ENCODE measurements at places on chromosomes 5 and 9.

- DNase-seq, result peak; percentile 40
These were observed 232.8 kb downstream of the TLE1 start for GRCh38 chr9:81456431-81457006.

DNA sequence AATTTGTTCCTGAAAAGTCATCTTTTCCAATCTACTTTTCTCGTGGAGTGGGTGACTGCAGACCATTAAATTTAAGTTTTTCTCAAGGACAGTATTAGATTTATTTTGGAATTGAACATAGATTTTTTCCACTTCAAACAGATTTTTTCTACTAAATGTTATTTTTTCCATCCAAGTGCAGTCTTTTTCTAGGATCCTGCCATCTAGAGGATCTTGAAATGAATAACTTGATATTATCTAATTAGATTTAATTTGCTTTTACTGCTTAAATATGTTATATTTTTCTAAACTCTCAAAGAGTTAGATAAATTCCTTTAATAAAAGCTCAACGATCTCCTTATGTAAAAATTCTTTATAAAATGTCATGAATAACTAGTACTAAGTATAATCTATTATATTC lies 136.9 kb upstream of the PRR16 start:
- DNase-seq, result no peak

GRCh38 chr9:107699231-107699630 lies 209.7 kb upstream of the KLF4 start:
- no peak for DNase-seq

DNA sequence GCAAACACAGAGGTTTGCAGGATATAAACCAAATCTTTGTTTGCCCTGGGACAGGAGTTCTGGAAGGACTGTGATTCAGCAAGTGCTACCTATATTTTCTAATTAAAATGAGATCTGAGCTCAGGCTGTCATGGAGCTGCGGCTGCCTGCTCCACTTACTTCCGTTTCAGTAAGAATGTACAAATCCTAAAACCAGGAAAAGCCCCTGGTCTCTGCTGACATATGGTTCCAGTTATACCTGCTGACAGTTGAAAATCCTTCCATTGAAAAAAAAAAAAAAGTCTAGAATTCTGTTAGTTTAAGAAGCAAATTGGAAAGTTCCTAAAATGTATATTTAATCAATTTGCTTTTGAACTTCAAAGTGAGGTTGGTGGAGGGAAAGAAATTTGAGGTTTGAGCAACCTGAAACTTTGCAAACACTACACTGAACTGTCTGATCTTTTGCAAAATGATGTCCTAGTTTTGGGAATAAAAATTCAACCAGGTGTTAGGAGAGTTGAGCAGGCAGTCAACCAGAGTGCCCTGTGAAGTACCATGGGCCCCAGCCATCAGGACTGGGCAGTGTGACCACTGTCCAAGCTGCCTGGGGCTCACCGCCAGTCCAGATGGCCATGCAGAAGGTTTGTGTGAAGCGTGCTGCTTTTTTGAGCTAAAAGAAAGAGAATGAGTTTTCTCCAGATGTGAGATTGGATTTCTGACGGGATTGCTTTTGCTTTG lies 50.6 kb downstream of the SHB start:
- DNase-seq, result no peak

GRCh38 chr5:109868737-109869136 lies 179.0 kb downstream of the MAN2A1 start:
- no peak for DNase-seq

DNA sequence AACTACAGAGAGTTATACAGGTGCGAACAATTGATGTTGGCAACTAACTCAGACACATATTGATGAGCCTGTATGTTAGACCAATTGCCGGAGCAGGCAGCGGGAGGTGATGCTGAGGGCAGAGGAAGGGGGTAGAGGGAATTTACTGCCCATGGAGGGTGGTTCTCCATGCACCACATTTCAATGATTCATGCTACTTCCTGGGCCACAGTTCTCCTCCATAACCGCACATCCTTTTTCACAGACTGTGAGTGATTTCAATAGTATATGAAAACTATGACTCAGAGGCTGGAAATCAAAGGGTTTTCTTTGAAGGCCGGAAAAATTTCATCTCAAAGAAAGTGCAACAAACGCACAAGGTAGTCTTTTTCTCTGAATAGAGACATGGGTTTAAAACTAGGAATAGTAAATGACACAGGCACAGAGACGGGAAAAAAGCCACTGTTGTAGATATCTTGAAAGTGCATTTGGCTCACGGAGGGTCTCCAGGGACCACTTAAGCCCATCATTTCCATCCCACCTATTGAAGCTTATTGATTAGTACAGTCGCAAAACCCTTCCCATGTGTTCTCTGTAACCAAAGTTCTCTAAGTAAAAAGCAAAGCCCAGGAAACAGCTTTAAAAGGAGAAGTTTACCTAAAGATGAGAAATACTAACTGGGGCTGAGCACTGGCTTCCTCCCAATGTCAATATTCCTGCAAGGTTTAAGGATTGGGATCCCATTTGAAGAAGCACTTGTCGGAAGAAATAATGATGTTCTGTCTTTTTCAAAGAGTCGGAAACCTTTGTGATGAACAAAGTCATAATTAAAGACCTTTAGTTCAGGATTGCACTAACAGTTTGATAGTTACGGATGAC lies 28.0 kb upstream of the ADAM19 start:
- DNase-seq, result peak; percentile 57

DNA sequence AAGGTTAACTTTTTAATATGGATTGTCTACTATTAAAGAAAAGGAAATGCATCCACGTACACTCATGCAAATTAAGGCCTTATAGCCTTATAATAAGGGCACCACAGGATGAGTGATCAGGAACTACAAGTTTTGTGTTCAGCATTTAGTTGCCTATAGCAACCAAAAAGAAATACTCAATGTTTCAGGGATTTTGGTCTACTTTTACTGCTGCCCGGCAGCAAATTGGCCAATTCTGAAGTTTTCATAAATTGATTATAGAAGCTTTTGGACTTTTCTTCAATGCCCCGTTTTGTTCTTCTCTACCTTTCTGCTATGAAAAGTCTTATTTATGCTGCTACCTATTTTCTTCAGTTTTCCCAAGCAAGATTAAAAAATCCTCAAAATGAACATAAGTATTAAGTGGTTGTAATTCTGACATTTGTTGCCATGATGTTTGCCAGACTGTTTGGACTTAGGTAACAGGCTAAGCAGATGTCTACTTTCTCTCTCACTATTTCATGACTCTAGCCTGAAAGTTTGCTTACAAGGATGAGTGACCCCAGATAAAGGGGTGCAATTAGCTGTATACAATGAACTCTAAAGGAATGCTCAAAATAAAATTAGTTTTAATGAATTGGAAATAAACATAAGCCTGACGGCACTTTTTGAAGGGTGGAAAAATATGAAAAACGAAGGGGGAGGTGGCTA lies 391.5 kb upstream of the DAB2 start:
- no peak for DNase-seq

GRCh38 chr9:115121181-115121580 lies 3.2 kb upstream of the TNC start:
- no peak for DNase-seq

GRCh38 chr5:141691867-141692532 lies 10.0 kb upstream of the ARAP3 start:
- DNase-seq, result peak; percentile 84

GRCh38 chr5:166551384-166551783 lies 1740.1 kb upstream of the WWC1 start:
- DNase-seq, result no peak

DNA sequence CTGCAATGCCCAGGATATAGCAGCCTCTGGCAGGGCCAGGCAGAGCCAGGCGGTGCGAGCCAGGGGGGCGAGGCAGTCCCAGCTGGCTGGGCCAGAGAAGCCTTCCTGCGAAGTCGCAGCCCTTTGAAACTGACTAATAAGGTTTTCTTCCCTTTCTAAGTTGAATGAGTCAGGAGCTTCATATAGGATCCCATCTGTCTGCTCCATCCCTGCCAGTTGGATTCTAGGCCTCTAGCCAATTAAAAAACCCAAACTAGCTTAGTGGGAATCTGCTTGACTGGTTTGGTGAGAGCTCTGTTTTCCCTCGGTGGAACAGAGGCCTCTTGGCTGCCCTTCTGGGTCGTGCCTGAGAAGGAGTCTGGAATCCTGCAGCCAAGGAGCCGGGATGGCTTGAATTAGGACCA lies 70.1 kb upstream of the RAPGEF1 start:
- DNase-seq, result peak; percentile 37

DNA sequence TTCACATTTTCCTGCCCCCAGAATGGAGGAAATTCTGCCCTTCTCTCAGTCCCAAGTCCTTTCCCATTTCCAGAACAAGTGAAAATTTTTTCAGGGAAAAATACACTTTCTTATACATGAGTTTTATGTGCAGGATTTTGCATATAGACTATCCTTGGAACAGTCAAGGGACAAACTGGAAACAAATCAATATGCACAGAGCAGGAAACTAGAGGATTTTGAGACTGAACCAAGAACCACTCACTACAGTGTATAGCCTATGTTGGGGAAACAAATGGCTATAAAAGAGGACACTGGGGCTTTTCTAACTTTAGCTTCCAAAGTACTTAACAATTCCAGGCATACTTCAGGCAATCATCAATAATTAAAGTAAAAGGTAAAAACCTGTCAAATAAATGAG lies 1036.1 kb upstream of the ARRDC3 start:
- DNase-seq, result no peak

DNA sequence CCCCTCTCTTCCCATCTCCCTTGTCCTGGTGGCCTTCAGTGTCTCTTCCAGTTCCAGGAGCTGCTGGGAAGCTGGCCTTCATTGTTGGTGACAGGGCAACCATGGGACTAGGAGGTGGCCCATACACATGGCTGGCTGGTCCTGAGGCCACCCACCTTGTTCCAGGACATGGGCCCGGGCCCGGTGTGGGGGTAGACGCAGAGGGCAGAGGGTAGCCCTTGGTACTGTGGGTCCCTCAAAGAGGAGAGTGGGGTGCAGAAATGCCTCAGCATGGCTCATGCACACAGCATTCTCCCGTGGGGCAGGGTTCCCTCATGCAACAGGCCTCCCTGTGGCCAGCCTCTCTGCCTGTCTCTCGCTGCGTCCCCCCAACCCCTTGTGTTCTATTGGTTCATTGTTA lies 20.8 kb downstream of the SLC6A7 start:
- no peak for DNase-seq

DNA sequence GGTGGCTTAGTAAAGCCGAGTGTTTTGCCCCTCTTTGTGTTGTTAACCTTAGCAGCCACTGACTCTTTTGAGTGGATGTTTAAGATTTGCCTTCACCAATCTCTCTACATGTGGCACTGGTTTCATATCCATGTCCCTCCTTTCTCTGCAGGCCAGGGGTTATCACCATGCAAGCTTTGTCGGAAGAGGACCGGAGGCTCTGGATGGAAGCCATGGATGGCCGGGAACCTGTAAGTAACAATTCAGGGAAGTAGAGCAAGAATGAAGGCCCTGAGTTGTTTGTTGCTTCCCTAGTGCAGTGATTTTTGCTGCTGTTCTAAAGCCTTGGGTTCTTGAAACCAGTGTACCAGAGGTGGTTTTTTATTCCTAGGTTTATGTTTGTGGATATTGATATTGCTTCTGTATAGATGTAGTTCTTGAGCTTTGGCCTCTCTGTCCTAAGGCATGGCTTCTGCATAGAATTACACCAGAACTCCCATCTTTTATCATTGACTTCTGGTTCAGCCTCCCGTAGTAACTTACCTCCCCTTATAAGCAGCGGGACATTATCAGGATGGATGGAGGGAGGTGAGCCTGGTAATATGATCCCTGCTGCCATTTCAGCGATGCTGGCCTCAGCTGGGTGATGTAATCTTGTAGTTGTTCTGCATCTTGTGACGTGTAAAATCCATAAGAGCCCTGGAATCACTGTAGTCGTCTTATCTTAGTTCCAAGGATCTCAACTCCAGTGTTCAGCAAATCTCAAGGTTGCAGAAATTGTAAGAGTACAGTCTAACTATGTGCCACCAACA lies 161.9 kb downstream of the ARHGAP26 start:
- DNase-seq, result no peak

DNA sequence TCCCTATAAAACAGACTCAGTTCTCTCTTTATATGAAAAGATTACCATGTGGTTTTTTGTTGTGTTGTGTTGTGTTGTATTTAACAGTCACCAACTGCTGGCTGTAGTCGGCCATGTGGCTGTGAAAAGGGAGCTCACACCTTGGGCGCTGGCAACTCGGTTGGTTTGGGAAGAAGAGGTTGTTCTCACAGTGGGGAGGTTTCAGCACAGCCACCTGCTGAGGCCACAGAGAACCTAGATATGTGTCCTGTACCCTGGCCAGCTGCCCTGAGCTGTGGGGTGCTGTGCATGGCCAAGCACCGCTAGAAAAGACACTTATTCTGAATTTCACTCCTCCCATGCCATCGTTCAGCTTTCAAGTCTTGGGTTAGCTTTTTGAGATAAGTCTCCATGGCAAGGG lies 58.8 kb downstream of the SYK start:
- no peak for DNase-seq

DNA sequence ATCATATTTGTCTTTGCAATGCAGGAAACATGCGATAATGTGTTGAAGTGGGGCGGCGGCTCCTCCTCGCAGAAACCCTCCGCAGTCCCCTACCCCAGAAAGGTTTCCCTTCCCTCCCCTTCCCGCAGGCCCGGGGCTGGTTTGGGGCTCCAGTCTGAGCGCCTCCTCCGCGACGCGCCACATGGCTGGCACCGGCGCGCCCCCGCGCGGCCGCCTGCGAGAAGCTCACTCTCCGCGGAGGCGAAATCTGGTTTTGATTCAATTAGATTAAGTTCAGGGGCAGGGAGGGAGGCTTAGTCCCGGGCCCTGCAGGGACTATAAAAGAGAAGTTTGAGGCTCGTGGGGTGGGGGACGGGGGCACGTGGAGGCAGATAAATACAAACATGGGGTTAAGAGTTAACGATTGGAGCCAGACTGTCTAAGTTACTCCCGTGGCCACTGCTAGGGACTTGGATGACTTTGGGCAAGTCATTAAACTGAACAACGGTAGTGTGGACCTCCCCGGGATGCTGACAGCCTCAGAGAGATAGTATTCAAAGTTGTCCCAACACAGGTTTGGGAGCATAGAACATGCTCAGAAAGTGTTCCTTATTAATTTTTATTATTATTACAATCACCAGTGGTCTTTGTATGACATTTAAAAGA lies 69.4 kb downstream of the MSX2 start:
- DNase-seq, result peak; percentile 22

DNA sequence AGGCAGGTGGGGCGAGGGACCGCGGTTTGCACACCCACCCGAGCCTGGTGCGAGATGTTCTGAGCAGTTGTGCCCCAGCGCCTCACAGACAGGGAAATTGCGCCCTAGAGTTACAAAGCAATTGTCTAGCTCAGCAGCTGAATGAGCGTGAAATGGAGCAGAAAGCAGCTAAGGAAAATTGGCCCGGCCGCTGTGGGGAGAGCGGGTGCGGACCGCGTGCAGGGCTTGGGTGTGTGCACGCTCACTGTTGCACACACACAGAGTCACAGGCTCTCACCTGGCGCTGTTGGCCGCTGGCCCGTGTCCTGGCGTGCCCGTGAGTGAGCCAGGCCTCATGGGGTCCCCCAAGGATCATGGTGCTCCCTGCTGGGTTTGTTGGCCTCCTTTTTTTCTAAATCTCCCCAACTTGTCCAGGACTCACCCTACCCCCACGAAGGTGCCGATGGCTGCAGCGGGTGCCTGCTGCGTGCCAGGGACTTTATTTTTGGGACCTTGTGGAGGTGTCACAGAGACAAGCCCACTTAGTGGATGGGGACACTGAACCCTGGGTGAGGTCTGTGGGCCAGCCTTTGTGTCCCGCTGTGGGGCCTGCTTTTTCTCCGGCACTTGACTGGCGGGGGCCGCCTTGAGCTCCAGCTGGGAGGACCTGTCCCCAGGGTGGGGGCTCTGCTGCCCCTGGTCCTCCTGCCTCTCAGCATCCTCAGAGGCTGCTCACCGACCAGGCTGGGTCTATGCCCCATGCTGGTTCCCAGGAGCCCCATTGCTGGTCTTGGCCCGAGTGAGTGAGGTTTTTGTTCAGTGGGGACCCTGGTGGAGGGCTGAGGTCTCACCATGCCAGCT lies 5.2 kb downstream of the RXRA start:
- DNase-seq, result no peak

All from hepatic stellate cell (primary cell).